Dermis microvascular lymphatic vessel endothelial cell (primary cell): ENCODE measurements at places on chromosomes 5 and 9.
A peak's percentile ranks its signal among the peaks of the same experiment; 100 is the strongest.

DNA sequence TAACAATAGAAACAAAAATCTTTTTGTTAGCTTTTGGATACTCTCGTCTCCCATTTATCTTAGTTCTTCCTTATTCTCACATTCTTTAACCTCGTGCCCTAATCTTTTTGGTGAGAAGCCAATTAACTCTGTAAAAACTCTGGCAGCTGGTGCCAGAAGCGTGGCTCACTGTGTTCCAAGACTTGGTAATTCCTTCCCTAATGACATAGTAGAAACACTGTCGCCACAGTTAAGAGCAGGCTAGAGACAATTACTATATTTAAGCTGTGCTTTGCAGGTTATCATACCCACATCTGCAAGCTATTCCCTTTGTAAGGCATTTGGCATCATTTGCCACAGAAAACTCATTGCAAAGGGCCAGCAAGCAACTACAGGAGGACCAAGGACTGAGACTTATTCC, 160.9 kb upstream of the PIK3R1 start:
- no peak for DNase-seq

DNA sequence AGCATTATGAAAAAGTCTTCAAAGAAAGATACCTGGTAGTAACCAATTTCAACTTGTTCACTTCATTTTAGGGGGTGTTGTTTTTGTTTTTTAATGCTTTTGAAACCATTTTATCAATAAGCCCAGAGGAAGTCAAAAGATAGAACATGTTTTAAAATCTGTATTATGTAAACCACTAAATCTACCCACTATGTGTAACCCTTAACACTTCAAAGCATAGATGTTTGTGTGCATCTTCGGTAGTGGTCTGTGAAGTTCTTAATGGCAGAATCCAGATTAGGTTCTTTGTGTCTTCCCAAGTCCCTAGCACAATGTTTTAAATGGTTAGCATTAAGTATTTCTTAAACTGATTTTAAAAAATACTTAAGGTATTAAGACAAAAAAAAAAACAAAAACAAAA, 6.3 kb downstream of the PLAA start:
- DNase-seq, result no peak

- DNase-seq, result no peak
These were observed at the start of gene BTNL8 for GRCh38 chr5:180898621-180899246. Gene BTNL8 (plus strand): TSS chr5:180899159. CDS start chr5:180899311, 152 bp downstream.

GRCh38 chr5:151434570-151435237, 12.7 kb upstream of the SLC36A1 start:
- no peak for DNase-seq

DNA sequence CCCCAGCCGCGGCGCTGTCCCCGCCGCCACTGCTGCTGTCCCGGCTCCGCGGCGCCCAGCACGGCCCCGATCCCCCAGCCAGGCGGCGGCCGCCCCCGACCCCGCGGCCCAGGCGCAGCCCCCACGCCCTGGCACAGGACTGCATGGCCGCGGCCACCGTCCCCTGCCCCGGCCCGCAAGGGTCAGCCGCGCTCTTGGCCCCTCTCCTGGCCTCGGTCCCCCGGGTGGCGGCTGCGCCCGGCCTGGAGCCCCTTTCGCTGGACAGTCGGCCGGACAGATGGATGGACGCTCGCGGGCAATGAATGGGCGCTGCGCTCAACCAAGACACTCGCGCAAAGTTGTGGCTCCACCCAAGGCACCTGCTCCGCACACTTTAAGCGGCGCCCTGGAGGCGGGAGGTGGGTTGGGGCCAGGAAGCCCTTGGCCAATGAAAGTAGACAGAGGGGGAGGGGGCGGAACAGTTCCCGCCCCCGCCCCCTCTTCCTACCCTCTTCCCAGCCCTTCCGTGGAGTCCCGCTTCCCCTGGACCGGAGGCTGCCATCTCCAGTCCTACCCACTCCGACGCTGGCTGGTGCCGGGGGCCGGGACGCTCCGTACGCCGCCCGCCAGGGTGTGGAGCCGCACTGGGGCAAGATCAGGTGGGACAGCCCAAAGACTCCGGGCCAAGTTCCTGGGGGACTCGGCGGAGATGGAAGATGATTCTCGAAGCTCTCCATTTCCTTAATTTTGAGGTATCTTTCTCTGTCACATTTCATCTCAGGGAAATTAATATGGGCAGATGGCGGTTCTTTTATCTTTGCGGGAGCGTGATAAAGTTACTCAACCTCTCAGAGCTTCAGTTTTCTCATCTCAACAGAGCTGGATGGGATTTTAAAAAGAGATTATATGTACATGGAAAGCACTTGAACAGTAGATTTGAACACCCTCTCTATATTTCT, at the start of gene GLDC:
Gene GLDC (minus strand): TSS at position 375 of the 938 bp plus-strand sequence. CDS start 230 bp downstream, at position 145.
- no peak for DNase-seq

GRCh38 chr9:89496645-89497256, 1.2 kb downstream of the SEMA4D start:
- no peak for DNase-seq

DNA sequence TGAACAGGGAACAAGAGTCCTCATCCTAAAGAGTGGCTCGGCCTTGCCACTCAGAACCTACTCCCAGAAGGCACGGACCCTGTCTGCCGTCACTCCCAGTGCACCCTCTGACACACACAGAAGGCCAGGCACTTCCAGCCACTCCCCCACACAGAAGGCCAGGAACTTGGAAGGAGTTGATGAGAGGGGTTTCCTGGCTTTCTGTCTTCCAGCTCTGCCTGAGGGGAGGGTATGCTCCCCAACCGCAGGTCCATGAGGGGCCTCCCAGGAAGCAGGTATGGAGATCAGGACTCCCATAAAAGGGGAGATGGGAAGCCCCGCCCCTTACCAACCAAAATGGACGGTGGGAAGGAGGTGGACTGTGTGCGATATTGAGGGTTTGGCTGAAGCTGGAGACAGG, 247.6 kb upstream of the IRX4 start:
- DNase-seq, result no peak

- peak; percentile 73 for DNase-seq
These were observed 3.1 kb upstream of the CREBRF start for GRCh38 chr5:173053041-173053440.

DNA sequence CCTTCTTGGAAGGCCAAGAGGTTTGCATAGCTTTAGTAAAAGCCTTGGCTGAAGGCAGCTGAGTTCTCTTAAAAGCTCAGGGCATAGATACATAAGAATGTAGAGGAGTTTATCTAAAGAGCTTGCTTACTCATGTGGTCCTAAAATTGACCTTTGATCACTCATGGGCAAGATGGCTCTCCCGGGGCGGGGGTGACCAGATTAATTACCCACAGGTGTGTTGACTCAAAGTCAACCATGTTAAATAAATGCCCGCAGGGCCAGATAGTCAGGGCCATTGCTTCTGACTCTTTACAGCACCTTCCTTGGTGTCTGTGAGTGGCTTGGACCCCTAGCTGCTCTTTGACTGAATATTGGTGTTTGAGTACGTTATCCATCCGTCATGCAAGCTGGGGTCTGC, 33.1 kb upstream of the GHR start:
- DNase-seq, result no peak

DNA sequence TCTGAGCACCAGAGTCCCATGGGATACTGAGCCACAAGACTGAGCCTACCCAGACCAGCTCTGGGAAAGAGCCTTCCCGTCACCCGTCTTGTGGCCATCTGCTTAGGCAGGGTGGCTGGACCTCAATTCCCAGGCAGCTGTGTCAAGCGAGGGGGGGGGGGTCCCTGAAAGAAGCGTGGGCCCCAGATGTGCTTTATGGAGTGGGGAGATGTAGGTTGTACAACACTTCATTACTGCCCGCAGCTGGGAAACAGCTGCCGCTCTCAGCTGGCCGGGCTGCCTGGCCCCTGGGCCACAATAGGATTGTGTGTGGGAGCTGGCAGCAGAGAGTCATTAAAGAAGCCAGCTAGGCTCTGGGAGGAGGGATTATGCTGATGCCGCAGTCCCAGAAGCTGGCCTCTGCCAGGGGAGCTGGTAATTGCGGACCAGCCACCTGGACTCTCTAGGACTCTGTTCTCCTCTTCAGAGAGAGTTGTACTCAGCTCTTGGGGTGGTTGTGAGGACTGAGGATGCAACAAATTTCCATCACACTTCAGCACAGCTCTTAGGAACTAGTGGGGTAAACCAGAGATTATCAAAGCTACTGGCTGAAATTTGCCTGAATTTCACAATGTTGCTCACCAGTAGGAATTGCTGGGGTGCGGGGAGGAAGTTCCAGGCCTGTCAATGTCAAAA, 145.4 kb downstream of the GADD45G start:
- no peak for DNase-seq
